Stimulated activated CD4-positive, alpha-beta T cell treated with anti-CD3 and anti-CD28 coated beads, Interleukin-12 subunit alpha, Interleukin-12 subunit beta, amount 100 ng/mL, for 4 hours (primary cell): ENCODE measurements at places on chromosomes 3 and 15.
A peak's percentile ranks its signal among the peaks of the same experiment; 100 is the strongest.

- DNase-seq: no peak
These were observed 213.2 kb upstream of the IL12A start for GRCh38 chr3:159775372-159775961.

DNA sequence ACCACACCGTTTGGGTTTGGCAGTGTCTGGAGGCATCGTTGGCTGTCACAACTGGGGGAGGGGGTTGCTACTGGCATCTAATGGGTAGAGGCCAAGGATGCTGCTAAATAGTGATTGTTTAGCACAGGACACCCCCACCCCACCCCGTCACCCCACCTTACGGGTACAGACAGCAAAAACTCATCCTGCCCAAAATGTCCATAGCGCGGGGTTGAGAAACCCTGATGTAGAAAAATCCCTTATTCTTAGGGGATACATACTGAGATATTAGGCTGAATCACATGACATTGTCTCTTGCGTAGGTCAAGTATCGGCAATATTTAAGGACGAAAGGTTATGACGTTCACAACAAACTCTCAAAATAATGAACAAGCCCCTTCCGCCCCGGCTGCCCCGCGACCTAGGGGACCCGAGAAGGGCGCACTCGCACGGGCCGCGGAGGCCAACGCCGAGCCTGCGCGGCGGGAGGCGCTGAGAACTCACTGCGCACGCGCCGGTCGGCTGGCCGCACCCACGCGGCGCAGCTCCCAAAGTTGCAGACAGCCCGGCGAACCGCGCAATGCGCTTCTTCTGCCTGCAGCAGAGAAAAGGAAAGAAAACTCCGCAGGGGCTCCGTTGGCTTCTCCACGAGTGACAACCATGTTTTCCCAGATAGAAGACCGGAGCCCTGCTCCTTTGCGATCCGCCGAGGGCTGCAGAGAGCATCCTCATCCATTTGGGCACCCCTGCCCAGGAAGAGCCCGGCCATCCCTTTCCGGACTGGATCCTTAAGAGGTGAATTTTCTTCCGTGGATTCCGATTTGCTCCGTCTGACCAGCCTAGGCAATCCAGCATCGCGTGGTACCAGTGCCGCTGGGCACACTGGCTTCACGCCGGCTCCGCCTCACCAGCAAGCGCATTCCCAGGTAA is 136.8 kb upstream of the CCDC54 start:
- peak; percentile 73 for DNase-seq

DNA sequence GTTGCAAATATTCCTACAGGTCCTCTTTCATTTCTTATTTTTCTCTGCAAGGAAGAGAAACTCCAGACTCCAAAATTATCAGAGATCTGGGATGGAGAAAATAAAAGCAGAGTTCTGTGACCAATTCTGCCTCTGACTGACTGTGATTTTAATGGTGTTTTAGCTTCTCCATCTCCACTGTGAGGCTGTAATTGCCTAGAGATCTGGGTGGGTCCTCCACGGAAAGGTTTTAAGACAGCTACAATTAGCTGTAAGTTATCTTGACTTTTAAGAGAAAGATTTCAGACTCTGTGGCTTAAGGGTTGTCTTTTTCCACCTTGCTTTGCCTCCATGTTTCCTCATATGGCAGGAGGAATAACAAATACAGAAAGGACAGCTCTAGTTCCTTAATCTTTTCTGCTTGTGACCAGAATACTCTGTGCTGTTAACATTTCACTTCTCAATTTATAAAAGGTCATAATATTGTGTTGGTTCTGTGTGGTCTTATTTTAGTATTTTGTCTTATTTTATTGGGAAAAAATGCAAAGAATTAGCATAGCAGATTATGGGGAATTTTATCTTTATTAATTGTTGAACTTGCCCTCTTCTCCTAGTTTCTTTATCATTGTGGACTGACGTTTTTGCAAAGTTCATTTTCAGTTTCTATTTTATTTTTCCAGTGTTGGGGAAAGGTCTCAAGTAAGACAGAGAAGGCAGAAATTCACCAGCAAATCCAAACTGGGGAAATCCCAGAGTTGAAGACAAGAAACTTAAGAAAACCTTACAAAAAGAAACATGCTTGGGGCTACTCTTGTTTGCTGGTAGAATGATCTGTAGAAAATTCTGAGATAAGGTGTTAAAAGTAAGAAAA is 157.9 kb downstream of the RAP2B start:
- no peak for DNase-seq

DNA sequence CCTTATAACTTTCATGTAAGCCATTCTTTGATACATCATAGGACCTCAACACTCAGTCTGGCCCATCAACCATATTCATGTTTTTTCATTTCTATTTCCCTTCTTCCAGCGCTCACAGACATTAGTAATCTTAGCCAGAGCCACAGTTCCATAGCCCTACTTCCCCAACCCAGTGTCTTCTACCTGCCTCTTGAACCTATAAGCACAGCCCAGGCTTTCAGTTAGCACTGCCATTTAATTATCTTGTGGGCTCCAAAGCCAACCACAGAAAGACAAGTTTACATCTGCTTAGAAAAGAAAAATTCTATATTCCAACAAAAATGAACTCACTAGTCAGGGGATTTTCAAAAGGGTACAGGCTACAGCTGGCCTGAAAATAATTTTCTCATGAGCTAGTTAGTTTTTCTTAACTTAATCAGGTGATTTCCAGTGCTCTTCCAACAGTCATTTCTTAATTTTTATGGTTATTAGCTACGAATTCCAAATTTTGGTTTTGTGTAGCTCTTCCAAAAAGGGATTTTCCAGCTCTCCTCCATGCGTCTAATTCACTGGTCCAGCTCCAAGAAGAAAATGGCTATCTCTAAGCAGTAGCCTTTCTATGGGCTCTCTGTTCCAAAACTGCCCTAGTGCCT is 13.7 kb downstream of the CD200 start:
- DNase-seq: no peak

- no peak for DNase-seq
These were observed 27.1 kb upstream of the LIPC start for GRCh38 chr15:58404722-58405121.

DNA sequence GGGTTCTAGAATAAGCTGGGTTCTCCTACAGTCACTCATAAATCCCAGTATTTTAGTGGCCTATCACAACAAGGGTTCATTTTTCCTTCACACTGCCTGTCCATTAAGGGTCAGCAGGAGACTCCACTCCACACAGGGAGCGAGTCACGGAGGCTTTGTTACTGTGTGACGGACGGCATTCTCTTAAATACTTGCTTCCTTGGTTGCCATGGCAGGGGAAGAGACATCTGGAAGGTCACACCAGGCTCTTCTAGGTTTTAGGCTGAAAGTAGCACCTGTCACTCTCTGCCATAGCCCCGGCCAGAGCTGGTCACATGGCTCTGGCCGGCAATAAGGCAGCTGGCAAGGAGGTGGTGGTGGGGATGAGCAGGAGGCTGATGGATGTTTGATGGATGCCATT is 89.4 kb upstream of the ANKRD34C start:
- DNase-seq: no peak

DNA sequence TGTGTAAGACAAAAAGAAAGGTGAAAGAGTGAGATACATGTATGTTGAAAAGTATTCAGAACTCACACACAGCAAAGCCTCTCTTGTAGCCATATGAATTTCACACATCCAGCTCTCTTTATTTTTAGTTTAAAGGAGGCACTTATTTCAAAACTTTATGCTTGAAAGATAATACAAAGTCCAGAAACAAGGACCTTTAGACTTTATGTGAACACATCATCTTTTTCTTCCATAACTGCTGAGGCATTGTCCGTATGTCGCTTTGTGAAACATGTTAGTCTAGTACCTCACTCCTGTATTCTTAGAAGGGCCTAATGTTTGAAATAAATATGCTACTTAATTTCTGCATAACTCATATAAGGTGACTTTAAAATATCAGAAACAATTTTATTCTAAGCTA is 763.4 kb downstream of the GBE1 start:
- DNase-seq: no peak

DNA sequence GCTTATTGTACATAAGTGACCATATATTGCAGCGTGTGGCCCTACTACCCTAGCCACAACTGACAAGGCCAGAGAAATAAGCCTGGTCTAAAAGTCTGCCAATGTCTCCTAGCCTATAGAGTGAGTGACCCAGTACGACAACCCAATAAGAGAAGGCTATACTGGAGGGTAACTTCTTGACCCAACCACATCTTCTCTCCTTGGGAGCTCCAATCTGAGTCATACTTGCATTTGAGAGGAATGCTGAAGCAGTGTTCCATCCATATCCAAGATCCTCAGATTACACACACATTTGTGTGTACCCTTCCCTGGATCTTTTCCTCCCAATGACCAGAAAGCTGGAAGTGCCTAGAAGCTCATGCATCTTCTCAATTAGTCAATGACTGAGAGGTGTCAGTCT is 11.3 kb upstream of the STT3B start:
- no peak for DNase-seq

- DNase-seq: no peak
These were observed 121.1 kb upstream of the PPP2R3A start for GRCh38 chr3:135844386-135844785.
